ENCODE measurements at places on chromosomes 11 and 22.

DNA sequence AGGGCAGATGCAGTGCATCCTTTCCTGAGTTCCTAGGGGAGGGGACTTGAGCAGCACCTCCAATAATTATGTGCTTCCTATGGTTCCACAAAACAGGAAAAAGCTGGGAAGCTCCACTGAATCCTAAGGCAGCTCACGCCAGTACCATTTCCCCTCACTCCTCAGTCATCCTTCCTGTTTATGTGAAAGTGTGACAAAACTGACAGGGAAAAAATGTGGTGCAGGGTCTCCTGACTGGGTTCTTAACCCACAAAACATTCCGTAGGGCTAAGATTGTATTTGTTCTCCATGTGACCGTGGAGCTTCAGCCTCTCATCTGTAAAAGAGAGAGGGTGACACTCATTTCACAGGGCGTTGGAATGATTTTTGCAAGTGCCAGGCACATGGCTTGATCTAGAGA lies 12.2 kb upstream of the LYVE1 start:
- no peak for DNase-seq

GRCh38 chr11:60485987-60486386 lies 6.6 kb upstream of the MS4A12 start:
- DNase-seq: no peak

GRCh38 chr11:87013912-87014825 lies 23.6 kb upstream of the TMEM135 start:
- DNase-seq: no peak

- no peak for DNase-seq
These were observed 36.5 kb downstream of the RRAS2 start for GRCh38 chr11:14322510-14322909.

GRCh38 chr11:1197431-1197885 lies 25.4 kb upstream of the MUC5B start:
- no peak for DNase-seq

GRCh38 chr22:44393066-44393465 lies 80.3 kb upstream of the SHISAL1 start:
- no peak for DNase-seq

- no peak for DNase-seq
These were observed 41.7 kb downstream of the CASP12 start for GRCh38 chr11:104856607-104857006.

DNA sequence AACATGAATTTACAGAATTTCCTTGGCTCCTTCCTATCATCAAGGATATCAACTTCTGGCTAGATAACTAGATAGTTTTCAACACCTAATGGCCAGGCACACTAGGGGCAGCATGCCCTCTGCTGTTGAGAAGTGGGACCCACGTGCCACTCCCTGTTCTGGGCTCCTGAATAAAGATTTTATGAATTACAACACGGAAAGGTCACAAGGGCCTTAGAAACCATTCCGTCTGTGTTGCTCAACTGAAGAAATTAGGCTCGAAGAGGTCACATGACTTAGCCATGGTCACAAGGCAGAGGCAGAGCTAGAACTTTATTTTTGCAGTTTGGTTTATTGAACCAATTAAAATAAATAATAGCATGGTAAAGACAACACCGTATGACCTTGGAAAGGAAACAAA lies 36.0 kb downstream of the PRCP start:
- DNase-seq: no peak

- DNase-seq: no peak
These were observed 52.8 kb downstream of the WNT11 start for GRCh38 chr11:76153571-76153923.

DNA sequence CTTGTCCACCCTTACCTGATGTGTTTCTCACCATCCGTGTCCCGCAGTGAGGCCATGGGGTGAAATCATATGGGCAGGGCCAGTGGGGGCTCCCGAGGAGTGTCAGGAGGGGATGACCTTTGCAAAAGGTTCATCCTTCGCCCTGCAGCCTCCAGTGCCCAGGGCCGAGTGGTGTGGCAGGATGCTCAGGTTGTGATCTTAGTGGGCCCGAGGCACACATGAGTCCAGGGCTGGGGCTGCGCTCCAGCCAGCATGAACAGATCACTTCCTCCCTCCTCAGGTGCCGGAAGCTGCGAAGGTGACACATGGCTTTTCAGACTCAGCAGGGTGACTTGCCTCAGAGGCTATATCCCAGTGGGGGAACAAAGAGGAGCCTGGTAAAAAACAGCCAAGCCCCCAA lies 2.8 kb upstream of the FKBP2 start:
- DNase-seq: no peak

GRCh38 chr11:121928597-121929580 lies 187.1 kb downstream of the BLID start:
- DNase-seq: no peak

DNA sequence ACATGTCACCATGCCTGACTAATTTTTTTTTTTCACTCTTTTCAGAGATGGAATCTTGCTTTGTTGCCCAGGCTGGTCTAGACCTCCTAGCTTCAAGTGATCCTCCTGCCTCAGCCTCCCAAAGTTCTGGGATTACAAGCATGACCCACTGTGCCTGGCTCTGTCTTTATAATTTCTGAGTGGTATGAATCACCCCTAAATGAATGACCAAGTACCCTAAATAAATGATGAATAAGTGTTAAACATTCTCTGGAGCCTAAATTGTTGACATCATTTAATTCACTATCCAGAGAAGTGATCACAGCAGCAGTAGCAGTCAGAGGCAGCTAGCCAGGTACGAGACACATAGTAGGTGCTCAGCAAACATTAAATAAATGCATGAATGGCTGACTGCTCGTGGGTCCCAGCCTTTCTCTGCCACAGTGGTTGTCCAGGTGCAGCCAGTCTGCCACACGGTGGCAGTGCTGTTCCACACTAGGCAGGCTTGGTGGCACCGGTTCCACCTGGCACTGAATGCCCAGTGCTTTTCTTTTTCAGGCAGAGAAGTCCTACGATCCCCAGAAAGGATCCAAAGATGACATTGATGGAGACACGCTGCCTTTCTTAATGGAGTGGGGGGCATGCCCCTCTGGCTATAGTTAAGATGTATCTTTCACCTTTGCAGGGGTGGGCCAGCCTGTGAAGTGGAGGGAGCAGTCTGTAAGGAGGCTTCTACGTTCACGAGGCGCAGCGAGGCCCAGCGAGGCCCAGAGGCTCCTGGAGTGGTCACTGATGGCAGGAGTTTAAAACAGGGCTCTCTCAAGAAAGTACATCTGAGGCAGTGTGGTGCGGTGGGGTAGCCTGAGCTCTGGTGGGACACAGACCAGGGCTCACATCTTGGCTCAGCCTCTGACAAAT lies 8.7 kb upstream of the TTC12 start:
- DNase-seq: no peak

DNA sequence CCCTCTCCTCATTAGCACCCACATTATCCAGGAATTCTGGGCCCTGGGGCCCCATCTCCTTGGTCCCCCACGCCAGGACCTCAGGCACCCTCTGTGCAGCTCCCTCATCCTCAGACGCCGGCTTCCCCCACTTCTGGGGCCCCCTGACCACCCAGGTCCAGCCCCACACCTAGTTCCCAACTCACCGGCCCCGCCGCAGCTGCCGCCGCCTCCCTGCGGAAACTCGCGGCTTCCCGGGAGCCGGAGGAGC lies at the start of gene PCSK7:
Gene PCSK7 (minus strand): TSS at position 232 of the 250 bp plus-strand sequence. CDS start 2,229 bp downstream, outside the sequence.
- no peak for DNase-seq

DNA sequence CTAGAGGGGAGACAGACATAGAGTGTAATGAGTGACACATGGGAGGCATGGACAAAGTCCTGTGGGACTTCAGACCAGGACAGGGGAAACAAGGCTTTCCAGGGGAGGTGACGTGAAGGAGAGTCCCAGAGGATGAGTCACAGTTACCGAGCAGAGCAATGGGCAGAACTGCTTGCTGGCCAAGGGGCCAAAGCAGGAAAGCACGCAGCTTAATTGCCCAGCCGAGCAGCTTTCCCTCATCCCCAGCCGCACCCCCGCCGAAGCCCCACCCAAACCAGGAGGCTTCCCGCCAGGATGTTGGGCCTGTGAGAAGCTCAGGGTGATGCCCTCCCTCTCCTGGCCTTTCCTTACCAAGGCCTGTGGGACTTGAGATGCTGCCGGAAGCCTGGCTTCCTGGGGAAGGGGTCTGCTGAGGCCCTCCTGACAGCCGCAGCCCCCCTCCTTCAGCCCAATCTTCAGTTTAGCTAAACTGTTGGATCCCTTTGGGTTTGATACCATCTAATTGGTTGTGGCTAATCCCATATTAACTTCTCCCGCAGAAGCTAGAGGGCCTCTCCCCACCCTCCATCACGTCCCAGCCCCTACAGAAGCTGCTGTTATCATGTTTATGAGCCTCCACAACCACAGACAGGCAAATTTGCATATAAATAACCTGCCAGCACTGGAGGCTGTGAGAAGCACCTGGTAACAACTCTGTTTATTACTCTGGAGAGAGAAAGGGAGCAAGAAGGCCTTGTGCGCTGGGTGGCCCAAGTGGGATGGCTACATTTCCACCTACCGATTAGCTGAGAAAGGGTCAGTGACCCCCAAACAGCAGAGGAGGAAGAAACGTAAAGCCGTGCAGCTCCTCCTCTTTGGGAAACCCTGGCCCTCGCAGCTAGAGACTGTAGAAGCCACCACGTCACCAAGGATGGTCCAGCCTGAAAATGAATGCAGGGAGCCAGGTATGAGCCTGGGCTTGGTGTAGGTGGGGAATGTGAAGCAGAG lies 80.0 kb downstream of the TRIM29 start:
- no peak for DNase-seq

DNA sequence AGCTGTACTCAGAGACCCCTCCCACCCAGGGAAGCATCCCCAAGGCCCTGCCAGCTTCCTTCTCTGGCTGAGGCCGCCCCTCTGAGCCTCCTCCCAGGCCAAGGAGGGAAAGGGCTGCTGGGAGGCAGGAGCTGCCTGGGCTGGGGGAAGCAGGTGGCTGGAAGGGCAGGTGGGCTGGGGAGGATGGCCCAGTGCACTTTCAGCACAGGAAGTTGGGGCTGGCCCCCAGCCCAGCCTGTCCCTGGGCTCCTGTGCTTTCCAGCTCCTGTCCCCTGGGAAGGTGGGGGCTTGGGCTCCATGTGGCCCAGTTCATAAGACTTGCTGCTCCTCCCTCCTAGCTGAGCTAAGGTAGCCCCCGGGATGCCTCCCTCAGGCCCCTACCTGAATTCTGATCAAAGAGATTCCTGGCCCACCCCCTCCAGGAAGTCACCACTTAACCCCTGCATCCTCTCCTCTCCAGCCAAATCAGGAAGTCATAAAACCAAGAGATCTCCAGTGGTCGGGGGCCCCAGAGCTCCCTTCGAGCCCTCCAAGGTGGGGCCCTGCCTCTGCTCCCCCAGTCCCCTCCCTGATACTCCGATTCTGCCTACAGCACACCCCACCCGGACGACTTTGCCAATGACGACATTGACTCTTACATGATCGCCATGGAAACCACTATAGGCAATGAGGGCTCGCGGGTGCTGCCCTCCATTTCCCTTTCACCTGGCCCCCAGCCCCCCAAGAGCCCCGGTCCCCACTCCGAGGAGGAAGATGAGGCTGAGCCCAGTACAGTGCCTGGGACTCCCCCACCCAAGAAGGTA lies 4.9 kb downstream of the PPP1CA start:
- no peak for DNase-seq

GRCh38 chr11:11125618-11126017 lies 227.4 kb downstream of the CSNK2A3 start:
- DNase-seq: no peak

GRCh38 chr11:84480131-84480530 lies 1147.0 kb downstream of the DLG2 start:
- no peak for DNase-seq

- DNase-seq: no peak
These were observed 9.4 kb downstream of the OR5B21 start for GRCh38 chr11:58498464-58498863.

- no peak for DNase-seq
These were observed 1.6 kb upstream of the HORMAD2 start for GRCh38 chr22:30078320-30079311.

GRCh38 chr22:29654420-29654819 lies 51.0 kb downstream of the NF2 start:
- DNase-seq: no peak

- no peak for DNase-seq
These were observed 44.5 kb downstream of the NECTIN1 start for GRCh38 chr11:119684361-119685110.

DNA sequence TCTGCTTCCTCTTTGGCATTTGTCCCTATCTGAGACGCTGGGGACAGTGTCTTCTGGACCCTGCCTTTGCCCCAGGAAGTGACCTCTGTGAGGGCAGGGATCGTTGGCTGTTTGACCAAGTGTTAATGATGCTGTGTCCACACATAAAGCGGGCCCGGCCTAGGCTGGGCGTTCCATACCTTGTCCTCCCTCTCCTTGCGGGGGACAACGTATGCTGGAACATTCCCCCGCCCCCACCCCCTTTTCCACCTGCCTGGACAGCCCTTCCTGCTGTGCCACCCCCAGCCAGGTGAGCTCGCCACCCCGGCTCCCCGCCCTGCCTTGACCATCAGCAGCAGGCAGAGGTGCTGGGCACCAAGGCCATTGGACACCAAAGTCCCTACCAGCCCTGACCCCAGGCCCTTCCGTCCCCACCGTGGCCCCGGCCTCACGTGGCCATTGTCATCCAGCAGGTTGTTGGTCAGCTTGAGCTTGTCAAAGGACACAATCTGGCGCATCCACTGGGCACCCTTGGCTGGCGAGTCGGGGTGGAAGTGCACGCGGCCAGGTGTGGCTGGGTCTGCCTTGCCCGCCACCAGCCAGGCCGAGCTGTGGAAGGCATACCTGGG lies 4.1 kb upstream of the NUDT8 start:
- no peak for DNase-seq

DNA sequence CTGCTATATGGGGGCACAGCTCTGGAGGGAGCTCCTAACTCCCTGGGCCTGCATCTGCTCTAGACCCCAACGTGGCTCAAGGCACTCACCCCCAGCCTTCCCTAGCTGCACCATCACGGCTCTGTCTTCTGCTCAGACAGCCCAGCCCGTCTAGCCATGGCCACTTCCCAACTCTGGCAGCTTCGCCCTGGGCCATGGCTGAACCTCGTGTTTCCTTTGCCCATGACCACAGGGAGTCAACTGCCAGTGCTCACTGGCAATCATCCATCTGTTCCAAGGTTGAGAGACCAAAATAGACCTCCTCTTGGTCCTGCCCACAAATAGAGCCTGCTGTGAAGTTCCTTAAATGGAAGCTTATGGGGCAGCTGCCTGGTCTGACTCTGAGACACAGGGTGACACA lies 5.4 kb downstream of the LMO1 start:
- DNase-seq: no peak

GRCh38 chr11:8839957-8840945 lies 70.7 kb upstream of the AKIP1 start:
- no peak for DNase-seq

GRCh38 chr11:35237860-35238715 lies 99.1 kb downstream of the CD44 start:
- no peak for DNase-seq

DNA sequence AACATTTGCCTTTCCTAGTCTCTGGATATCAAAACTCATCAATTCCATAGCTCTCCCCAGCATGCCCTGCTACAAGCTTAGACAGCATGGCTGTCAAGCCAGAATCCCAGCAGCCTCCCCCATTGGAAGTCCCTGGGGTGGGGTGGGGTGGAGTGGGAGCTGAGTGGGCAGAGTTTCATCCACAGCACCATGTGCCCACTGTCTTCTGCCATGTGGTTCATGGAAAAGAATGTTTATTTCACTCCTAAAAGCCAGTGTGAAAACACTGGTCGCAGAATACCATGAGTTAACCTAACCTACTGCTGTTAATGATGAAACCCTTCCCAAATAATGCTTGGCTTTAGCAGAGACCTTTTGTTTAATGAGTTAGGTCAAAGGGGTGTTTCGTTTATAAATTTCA lies 80.2 kb upstream of the KIRREL3 start:
- no peak for DNase-seq

Measured in skeletal muscle cell (primary cell).